A172 (cell line): ENCODE measurements at places on chromosomes 5 and 9.

- no peak for DNase-seq
Observed at GRCh38 chr9:132880324-132880661, 1.6 kb downstream of the SPACA9 start.

DNA sequence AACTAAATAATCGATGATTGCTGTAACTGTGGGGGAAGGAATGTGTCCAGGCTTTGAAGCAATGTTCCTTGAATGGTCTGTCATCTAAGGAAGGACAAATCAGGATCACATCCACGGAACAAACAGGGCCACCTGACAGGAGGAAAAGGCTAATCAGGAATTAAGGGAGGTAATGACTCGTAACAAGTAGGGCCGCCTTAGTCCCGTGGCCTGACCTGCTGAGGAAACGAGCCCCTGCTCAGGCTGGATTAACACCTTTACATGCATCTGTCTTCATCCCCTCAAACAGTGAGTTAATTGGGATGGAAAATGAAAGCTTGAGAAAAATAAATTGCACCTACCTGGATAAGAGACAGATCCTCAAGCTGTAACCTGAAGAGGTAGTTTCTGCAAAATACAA is 227.8 kb downstream of the SEMA5A start:
- no peak for DNase-seq

DNA sequence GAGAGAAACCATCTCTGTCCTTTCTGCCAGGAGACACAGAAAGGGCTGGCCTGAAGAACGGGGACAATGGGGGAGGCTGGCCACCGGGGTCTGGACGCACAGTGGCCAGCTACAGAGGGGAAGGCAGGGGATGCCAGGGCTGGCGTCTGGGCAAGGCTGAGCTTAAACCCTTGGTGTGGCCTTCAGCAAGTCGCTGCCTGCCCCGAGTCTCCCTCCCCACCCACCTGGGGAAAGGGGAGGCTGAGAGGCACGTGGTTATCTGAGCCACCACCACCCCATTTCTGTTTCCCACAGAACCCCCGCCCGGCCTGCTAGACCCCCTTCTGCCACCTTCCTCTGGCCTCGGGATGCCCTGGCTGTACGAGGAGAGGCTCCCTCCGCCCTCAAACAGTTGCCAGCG is 115.3 kb downstream of the VAV2 start:
- DNase-seq = no peak

DNA sequence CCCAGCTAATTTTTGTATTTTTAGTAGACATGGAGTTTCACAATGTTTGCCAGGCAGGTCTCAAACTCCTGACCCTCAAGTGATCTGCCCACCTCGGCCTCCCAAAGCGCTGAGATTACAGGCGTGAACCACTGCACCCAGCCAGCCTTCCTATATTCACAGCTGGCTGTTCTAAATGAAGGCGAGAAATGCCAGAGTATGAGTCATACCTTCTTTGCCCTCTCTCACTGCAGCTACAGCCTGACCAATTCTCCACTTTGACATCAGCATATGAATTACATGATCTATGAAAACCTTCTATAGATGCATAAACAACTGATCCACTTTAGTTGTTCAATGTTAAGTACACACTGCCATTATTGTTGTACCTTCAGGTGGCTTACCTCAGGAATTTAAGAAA is 14.5 kb downstream of the APTX start:
- DNase-seq = peak; percentile 30

DNA sequence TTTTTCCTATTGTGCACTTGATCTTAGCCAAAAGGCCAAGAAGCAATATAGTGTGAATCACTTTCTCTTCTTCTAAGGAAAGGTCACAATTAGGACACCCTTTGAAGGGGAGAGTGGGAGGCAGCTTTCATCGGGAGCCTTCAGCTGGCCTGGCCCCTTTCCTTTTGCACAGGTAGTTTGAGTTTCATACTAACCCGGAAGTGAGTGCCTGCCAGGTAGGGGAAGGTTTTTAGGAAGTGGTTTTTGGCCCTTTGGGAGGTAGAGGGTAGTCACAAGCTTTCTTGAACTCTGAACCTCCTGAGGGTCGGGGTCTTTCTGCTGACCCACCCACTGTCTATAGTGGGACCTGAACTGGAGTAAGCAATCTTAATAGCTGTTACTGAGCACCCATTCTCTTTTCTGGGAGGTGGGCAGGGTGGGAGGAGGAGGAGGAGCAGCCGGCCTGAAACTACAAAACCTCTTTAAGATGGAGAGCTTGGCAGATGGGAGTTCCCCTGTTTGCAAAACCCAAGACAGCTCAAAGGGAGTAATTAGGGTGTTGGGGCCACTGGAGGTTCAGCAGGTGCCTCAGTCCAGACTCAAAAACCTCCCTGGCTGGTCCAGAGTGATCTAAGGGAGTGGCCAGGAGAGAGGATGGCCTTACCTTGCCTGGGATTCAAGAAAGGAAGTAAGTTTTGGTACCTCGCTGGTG is 6.0 kb downstream of the LARP1 start:
- DNase-seq = no peak

- DNase-seq = no peak
Observed at GRCh38 chr9:86238861-86239770, 20.3 kb downstream of the C9orf153 start.

DNA sequence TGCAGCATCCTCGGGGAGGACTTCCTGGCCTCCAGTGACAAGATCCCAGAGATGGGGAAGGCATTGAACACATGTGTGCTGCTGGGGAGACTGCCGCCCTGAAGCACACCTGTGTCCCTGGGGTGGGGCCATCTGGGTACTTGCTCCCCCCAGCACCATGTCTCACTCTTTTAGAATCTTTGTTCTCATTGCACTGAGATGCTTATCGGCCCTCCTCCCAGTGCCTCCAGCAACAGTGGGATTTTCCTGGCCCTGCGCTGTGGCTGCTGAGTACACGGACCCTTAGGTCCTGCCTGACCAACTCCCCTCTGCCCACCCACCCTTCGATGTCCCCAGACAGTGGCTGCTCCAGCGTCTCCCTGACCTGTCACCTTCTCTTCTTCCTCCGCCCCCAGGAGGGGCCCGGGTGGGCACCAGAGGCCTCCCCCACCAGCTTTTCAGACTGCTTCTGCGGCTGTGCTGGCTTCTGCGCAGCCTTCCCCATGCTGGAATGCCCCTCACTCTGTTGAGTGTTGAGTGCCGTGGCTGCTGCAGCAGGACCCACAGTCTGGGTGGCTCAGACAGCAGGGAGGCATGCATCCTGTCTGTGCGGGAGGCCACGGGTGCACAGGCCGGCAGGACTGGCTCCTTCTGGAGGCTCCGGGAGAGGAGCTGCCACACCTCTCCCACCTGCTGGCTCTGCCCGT is 145.9 kb upstream of the IRX2 start:
- no peak for DNase-seq

- DNase-seq = peak; percentile 30
Observed at GRCh38 chr5:16013334-16014065, 166.1 kb downstream of the MARCHF11 start.

DNA sequence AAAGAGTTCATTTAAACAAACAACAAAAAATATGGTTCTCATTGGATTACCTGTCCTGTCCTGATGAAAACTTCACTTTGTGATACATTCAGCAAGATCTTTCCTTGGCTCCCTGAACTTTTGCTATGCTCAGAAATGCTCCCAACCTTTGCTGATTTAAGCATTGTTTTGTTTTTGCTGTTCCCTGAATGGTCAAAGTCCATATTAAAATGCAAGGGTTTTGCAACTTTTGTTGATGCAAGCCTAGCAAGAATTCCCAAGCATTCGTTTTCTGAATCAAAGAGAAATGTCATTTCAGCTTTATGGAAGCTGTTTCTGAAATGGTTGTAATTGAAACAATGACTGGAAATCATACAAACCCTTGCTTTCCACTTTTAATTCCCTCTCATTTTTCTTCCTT is 3.1 kb upstream of the SFXN1 start:
- no peak for DNase-seq

GRCh38 chr5:151139646-151140045 is 17.9 kb downstream of the ANXA6 start:
- no peak for DNase-seq

DNA sequence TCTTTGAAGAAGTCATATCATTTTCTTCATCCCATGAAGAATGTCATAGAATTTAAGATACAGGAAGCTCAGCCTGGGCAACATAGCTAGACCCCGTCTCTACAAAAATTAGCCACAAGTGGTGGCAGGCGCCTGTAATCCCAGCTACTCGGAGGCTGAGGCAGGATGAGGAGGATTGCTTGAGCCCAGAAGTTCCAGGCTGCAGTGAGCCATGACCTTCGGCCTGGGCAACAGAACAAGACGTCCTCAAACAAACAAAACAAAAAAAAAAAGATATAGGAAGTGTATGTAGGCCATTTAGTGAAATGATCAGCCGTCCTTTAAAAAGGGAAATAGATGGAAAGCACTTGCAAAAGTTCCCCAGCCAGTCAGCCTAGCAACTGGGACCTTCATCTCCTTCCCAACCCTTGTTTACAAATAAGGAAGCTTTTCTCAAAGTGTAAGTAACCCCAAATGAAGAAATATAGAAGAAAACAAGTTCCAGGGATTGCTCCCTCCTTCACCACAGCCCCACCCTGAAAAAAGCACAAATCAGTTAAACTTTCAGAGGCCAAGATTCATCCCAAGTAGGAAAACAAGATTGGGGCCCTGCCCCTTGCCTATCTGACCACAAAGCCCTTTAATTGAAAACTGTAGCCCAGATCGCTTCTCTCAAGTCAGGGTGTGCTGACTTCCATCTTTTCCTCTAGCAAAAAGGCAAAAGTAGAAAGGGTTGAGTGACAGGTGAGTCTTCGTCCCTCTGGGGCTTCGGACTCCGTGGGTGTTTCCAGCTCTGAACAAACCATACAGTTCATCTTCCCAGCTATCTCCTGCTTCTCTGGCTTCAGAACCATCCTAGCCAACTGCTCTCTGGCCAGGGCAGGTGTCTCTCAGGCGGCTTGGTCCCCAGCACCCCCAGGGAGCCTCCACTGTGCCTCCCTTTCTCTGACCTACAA is 1.2 kb downstream of the SLC31A2 start:
- DNase-seq = no peak

GRCh38 chr9:82132024-82132423 is 143.5 kb downstream of the SPATA31D1 start:
- DNase-seq = no peak

DNA sequence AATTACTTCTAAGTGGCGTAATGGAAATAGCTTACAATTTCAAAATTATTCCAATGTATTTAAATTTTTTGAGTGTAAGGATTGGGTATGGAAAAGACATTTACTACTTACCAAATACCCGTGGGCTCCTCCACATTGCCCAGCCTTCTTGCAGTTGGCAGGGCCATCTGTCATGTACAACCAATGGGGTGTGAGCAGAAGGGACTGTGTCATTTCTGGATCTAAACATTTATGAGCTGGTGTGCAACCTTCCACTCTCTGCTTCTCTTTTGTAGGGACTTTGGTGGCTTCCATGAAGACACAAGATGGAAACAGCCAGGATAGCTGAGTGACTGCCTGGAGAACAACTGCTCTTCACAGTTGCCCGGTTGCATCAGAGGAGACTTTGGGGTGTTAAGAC is 40.8 kb downstream of the FRMD3 start:
- no peak for DNase-seq

DNA sequence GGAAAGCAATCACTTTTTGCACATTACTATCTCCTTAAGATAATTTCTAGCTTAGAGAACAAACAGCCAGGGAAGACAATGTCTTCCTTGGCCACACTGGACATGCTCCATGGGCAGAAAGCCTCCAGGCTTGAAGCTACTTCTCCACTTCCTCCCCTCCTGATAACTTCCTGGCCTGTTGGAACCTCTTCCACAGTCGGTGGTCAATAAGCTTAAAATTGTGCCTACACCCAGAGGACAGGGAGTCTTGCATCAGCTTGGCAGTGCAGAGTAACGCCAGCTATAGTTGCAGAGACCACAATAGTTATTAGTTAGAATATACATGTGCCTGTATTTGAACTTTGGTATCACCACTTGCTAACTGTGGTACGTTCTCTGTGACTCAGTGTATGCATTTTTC is 58.1 kb upstream of the ABCA1 start:
- no peak for DNase-seq

DNA sequence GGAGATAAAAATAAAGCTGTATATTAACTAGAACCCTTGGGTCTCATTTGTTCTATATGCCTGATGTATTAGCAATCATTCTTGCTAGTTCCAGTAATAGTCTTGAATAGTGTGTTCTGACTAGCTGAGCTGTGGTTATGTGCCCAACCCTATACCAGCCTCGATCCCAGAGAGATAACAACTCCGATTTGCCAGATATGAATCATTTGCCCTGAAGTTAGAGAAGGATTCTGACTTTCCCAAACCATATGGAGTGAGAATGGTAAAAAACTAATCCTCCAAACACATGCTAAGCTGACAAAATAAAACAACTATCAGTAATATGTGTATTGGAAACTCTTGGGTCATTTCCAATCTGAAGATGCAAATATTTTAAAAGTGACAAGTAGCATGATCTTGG is 64.8 kb downstream of the ALDH1A1 start:
- DNase-seq = no peak

GRCh38 chr5:18975624-18976023 is 1012.4 kb downstream of the CDH18 start:
- DNase-seq = no peak

DNA sequence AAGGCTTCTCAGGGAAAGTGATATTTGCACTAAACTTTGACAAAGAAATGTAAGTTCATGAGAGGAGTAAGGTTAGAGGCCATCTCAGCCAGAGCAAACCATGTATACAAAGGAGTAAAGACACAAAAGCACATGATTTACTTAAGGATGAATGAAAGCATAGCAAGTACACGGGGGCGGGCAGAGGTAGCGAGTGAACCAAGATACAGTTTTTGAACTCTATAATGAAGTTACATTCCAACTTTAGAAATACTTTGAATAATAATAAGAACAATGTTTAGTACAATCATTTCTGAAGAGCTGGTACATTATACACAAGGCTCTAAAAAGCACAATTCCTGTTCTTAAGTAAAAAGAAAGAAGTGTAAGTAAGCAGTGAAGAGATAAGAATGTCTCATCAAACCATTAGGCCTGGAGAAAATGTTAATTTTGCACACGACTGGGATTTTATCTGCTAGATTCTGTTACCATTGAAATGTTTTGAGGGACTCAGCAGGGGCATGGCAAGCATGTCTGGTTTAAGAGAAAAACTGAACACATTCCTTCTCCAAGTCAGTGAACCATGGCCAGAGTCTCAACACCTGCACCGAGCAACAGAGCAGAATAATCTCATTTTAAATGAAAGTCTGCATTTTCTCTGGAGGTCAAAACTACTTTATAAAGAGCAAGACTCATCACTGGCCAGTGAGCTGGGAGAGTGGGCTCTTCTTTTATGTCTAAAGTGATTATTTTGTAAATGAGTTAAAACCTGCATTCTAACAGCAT is 147.6 kb upstream of the TRPM3 start:
- DNase-seq = no peak

GRCh38 chr5:78162253-78162862 is 132.1 kb downstream of the AP3B1 start:
- DNase-seq = peak; percentile 31
